Transverse colon (tissue), 4 donors: ENCODE measurements at places on chromosomes 12 and 14. TPM values are rescaled to one million over a fixed set of nuclear protein-coding genes. Genes with fewer than 3 reads are reported as not detected.

FAIM2 gene
- total RNA-seq, result 2.5 TPM

PIK3C2G gene
- total RNA-seq, result 0.75 TPM

REP15 gene
- 210 TPM for total RNA-seq

TC2N gene
- 41.9 TPM for total RNA-seq

LRRC43 gene
- not detected for total RNA-seq

CARMIL3 gene
- total RNA-seq, result 4.1 TPM

RAD9B gene
- total RNA-seq, result not detected

GDF3 gene
- not detected for total RNA-seq

RHNO1 gene
- 5.4 TPM for total RNA-seq

RNASE3 gene
- total RNA-seq, result not detected

TCL1A gene
- 3.7 TPM for total RNA-seq

FAM181A gene
- total RNA-seq, result not detected

ARF3 gene
- 117 TPM for total RNA-seq

OLR1 gene
- total RNA-seq, result not detected

KRT6C gene
- not detected for total RNA-seq

NPFF gene
- total RNA-seq, result not detected

SERPINA10 gene
- 0.55 TPM for total RNA-seq

HSP90B1 gene
- total RNA-seq, result 223 TPM

VTI1B gene
- 70.7 TPM for total RNA-seq

NR1H4 gene
- 10.7 TPM for total RNA-seq

TMED8 gene
- 9.2 TPM for total RNA-seq

GLI1 gene
- 0.79 TPM for total RNA-seq

MYF5 gene
- total RNA-seq, result not detected

PAX9 gene
- not detected for total RNA-seq

PCBP2 gene
- 492 TPM for total RNA-seq

COQ6 gene
- total RNA-seq, result 41.5 TPM

GLT8D2 gene
- total RNA-seq, result 4.3 TPM

TTC6 gene
- 6.0 TPM for total RNA-seq

PARP11 gene
- 4.5 TPM for total RNA-seq

DPF3 gene
- total RNA-seq, result 7.3 TPM

TAS2R9 gene
- total RNA-seq, result not detected

CLECL1 gene
- not detected for total RNA-seq

TAS2R13 gene
- total RNA-seq, result not detected

ENO2 gene
- total RNA-seq, result 7.2 TPM

FOXN4 gene
- total RNA-seq, result not detected

DPPA3 gene
- total RNA-seq, result not detected

KRT78 gene
- total RNA-seq, result not detected

LBHD2 gene
- total RNA-seq, result not detected

PRR4 gene
- total RNA-seq, result 2.6 TPM
